ENCODE measurements at places on chromosomes 13 and 19.

DNA sequence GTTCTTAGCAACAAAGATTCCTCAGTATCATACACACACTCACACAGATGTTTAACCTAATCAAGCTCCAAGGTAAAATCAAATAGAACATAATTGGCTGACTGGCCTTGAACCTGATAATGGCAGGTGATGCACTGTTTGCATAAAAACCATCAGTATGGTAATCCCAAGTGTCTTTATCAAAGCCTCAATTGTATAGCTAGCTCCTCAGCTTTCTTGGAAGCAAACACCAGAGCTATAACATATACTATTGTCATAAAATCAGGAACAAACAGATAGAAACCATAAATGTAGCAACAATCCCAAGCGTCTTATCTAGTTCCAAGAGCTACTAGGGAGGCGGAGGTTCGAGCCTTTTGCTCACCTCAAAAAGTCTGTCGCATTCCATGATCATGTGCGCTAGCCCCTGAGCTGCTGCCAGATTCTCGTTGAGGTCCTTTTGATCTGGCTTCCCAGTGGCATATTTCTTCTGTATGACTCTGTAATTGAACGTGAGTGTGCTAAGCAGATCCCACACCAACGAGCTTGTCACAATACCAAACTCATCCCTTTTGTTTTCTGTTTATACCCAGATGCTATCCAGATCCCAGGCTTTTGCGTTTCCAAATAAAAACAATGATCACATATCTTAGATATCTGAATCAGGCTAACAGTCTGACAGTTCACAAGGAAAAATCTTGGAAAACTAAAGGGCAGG is 95.3 kb downstream of the KL start:
- no peak for DNase-seq

DNA sequence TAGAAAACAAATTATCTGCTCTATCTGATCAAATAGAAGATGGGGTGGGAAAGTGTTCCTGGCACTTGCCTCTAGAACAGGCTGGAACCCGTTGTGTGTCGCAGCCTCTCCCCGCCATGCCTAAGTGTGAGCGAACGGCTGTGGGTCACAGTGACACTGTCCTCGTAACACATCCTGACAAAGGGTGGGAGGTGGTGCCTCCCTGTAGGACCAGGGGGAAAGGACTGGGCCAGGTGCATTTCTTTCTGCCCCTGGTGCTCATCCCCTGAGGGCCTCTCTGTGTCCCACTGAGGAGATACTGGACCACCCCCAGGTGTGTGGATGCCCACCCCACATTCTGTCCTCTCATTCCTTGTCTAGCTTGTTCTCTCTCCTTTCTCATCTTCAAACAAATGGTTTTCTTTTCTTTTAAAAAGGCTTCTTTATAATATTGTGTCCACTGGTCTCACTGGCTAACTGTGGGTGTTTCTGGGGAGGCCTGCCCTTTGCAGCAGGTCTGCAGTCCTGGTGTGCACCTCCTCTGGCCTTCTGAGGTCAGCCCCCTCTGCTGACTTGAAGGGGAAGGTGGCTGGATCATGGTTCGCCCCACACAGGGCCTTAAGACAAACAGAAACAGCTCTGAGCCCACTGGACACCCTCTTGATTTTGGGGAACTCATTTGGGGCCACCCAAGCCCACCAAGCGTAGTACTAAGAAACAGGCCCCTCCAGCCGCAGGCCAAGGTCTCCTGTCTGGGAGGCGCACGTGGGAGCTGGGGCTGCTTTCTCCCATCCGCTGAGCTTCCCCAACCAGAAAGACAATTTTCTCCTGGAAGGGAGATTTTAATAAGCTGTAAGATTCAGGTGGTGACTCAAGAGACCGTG is 152.5 kb upstream of the SOX1 start:
- DNase-seq: no peak

DNA sequence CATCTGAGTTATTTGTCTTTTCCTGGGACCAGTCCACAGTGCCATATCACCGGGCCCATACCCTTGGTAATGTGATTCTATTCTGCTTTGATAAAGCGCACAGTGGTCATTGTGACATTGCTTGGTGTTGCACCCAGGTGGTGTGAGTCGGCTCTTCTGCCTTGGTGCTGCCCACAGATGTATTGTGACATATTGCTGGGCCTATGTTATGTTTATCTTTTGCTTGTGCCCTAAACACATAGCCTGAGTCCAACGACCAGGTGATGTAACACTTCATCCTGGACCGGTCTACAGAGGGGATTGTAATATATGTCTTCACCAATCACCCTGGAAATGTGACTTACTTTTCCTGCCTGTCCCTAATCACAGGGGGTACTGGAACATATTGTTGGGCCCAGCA is 23.7 kb upstream of the ZNF254 start:
- DNase-seq: no peak

DNA sequence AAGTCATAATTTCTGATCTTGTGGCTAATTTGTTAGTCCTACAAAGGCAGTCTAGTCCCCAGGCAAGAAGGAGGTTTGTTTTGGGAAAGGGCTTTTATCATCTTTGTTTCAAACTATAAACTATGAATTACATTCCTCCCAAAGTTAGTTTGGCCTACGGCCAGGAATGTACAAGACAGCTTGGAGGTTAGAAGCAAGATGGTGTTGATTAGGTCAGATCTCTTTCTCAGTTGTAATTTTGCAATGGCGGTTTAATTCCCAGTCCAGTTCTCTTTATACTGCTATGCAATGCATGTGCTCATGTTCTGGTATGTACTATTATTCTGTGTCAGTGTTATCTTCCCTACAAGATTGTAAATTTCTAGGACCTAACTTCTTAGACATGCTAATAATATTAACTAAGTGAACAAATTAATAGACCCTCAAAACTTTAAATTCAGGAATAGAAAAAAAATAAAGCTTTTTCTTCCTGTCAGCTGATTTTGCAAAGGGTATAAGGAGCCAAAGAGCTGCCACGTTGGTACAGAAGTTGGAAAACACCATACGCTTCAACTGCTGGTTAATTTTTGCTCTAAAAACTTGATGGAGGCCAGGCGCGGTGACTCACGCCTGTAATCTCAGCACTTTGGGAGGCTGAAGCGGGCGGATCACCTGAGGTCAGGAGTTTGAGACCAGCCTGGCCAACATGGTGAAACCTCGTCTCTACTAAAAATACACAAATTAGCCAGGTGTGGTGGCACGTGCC is 1.3 kb upstream of the DNAJC15 start:
- DNase-seq: no peak

DNA sequence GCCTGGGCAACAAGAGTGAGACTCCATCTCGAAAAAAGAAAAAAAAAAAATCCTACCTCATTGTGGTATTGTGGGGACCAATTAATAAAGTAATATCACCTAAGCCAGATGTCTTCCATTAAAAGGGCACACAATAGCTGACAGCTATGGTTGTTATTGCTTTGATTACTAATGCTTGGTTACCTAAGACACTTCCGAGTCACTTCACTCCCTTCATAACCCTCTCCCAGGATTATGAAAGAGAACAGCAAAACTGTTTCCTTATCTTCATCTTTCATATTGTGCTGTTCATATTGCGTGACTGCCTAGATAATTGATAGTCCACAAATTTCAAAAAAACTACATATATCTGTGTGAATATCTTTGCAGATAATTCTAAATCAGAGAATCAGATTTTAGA is 10.3 kb upstream of the HSPH1 start:
- DNase-seq: no peak

DNA sequence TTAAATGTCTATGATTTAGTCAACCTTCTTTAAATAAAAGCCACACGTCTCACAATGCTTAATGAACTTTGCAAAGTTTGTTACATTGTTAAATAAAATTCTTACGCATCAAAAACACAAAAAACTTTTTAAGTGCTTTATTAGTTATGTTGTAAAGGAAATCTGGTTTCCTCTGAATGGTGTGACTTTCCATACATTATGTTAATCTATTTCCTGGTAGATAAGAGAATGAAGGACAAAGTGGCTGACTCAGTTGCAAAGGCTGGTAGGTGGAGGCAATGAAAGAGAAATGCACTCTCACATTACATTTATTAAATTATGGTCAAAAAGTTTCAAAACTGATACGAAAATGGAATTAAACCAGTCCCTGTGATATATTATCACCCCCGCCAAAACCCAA is 15.9 kb downstream of the KLF12 start:
- DNase-seq: no peak

DNA sequence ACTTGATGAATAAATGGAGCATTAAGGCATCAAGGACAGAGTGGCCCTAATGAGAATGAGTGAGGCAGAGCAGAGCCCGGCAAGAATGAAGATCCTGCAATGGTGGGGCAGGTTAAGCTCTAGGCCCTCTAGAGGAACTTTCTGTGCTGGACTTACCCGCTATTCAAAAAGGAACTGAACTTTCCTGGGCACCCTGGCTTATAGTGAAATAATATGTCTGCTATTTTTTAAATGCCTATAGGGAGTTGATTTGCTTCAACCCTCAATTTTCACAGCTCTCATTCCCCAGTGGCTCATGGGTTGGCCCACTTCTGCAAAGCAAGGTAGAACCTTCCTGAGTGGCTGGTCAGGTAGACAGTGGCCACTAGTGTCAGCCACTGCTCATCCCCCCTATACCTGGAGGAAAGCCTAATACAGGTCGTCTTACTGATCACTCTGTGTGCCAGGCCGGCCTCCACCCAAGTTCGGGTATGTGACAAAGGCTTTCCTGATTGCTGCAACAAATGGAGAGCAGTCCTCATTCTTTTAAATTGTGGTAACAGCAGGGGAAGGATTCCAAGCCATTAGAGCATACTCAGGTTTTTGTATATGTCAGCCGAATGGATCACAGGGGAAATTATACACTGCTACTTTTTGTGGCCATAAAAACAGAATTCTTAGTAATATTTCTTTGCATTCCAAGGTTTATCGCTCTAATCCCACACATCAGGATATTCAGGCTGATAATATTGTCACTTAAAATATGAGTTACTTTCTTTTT is 103.0 kb downstream of the KL start:
- no peak for DNase-seq

GRCh38 chr19:13622766-13623715 is 116.8 kb upstream of the CACNA1A start:
- no peak for DNase-seq

GRCh38 chr13:91778123-91778522 is 379.7 kb downstream of the GPC5 start:
- no peak for DNase-seq

- peak; percentile 23 for DNase-seq
Measured at GRCh38 chr19:34217952-34218817, 36.2 kb upstream of the GARRE1 start.

GRCh38 chr13:64276232-64276631 is 2860.6 kb upstream of the PCDH20 start:
- DNase-seq: no peak

DNA sequence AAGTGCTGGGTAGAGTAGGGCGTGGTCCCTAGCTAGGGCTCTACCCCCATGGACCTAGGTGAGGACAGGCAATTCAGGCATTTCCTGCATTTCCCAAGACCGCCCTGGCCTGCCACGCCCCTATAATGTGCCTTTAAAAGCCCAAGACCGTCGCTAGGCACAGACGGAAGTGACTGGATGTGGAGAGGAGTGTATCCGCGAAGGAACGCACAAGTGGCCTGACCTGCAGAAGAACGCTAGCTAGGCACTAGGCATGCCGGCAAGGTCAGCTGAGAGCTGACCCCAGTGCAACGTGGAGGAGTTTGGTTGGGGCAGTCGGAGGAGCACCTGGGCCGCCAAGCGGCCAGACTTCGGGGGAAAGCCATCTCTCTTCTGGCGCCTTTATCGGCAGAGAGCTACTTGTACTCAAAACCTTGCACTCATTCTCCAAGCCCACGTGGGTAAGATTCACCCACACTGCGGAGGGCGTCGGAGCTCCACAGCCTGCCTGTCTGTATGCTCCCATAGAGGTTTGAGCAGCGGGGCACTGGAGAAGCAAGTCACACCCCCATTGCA is 370.0 kb downstream of the FGF9 start:
- DNase-seq: no peak

DNA sequence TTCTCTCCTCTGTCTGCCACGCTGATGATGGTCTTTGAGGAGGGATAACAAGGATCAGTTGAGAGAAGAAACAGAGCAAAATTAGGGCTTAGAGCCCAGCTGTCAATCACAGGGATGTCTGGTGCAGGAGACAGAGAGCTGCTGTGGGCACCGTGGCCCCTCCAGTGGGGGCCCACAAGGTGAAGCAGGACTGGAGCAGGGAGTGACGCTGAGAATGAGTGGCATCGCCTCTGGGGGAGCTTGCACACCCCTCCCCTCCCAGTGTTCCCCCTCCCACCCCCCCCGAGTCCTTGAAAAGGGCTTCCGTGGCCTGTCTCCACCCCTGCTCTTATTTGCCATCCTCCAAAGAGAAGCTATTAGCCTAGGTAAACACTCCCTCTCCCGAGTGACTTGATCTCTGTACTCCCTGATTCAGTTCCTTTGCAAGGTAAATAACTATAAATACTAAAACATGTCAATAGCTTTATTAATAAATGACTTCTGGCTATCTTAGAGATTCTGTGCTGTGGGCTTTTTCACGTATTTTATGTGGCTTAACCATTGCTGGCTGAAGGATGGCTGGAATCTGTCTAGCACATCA is 440.0 kb downstream of the ZNF536 start:
- no peak for DNase-seq

DNA sequence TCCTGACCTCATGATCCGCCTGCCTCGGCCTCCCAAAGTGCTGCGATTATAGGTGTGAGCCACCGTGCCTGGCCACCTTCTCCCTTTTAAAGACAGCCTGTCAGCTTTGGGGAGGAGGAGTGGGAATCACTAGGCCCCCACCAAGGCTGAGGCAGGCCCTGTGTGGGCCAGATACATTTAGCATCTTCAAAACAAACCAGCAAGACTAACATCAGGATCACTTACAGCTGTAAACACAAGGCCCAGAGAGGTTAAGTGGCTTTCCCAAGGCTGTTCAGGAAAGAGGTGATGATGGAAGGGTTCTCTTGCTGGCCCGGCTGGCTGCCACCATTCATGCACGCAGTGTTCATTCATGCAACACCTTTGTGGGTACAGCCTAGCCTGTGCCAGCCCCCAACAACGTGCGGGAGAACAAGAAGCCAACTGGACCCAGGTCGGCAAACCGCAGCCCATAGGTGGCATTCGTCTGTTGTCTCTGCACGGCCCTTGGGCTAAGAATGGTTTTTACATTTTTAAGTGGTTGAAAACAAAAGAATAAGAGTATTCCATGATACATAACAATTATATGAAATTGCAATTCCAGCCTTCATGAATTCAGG is 23.0 kb downstream of the IER2 start:
- no peak for DNase-seq

- no peak for DNase-seq
Measured at GRCh38 chr13:95260031-95260525, 41.2 kb downstream of the ABCC4 start.

DNA sequence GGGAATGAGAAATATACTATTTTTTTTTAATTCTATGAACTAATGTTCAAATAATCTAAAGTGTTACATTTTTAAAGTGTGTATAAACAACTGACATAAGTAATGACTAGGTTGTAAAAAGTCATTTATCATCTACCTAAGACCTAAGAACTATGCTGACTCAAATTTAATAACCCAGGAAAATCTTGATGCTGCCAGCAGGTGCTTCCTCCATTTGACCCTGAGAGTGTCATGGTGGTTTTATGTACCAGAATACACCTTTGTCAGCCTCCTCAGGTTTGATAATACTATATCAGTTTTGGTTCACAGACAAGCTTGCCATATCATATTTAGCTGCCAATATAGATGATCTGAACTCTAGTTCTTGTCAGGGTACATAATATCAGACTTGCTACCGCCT is 1151.2 kb downstream of the PCDH17 start:
- no peak for DNase-seq

GRCh38 chr13:113022391-113022744 is 53.4 kb downstream of the MCF2L start:
- DNase-seq: no peak
